Putamen (tissue), 1 donor: ENCODE measurements at places on chromosomes 12 and 14.

GRCh38 chr14:95481391-95482022 lies 34.9 kb downstream of the SYNE3 start:
- DNase-seq, result no peak

- DNase-seq, result no peak
These were observed 50.7 kb upstream of the PTPRR start for GRCh38 chr12:70971001-70971794.

DNA sequence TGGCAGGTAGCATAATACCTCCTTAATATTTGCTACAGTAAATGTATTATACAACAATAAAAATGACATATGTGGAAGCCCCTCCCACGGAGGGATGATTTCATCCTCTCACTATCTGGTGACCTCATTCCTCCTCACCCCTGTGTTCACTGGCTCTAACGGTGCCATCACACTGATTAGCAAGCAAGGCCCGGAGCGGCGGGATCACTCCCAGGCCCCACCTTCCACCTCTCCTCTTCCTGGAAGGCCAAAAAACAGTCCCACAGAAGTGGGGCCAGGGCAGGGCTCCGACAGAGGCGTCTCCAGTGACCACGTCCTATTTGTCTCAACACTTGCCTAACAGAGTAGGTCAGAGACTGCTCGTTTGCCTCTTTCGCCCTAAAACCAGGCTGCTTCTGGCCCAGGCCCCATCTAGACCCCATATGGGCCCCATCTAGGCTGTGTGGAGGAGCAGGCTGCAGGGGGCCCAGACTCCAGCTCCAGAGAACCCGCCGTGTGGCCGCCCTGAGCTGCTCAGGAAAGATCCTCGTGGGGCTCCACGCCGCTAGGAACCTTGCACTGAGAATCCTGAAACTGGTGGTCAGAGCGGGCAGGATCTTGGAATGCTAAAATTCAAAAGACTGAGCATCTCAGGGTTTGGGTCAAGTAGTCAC lies 3.7 kb downstream of the SELPLG start:
- no peak for DNase-seq

DNA sequence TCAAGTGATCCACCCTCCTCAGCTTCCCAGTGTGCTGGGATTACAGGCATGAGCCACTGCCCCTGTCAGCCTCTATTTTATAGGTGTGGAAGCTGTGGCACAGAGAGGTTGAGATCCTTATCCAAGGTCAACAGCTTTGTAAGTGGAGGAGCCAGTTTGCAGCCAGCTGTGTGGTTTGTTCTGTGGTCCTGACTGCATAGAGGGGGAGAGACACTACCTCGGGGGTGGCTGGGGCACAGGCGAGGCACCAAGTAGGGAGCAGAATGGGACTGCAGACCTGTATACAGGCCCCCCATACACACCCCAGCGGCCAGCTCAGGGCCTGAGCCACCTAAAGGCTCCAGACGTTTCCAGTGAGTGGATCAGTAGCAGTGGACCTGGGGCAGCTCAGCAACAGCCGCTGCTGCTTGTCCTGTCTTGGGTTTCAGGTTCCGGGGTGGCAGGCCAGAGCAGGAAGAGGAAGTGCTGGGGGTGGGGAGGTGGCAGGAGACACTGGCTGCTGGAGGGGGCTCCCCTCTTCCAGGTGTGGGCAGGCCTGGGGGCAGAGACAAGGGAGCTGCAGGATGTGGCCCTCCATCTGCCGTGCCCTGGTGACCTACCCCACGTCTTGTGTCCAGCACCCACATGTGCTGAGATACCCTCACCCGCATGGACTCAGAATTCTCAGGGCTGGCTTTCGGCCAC lies 11.0 kb downstream of the ORAI1 start:
- DNase-seq, result no peak

- no peak for DNase-seq
These were observed 1.2 kb upstream of the GOLGA5 start for GRCh38 chr14:92792885-92793284.

GRCh38 chr12:91274916-91275315 lies 92.3 kb upstream of the DCN start:
- DNase-seq, result peak; percentile 46

GRCh38 chr12:47557386-47557785 lies 148.4 kb downstream of the RPAP3 start:
- DNase-seq, result peak; percentile 68

- no peak for DNase-seq
These were observed 27.0 kb upstream of the EID3 start for GRCh38 chr12:104276273-104277131.

GRCh38 chr12:116210131-116210530 lies 67.4 kb downstream of the MED13L start:
- DNase-seq, result no peak

DNA sequence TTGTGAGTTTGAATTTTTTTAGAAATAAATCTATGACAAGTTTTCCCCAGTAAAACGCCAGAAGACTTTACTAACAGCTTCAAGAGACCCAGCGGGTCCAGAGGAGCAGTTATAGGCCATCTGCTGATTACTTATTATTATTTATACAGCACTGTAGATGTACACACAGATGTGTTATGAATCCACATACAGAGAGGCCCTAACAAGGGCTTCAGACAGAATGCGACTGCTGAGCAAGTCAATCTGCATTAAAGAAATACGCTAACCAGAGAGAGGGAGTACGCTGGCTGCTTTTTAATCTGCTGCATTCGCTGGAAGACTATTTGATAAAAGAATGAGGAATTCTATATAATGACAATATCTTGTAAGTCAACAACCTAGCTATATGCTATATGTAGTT lies 32.5 kb downstream of the ATF7 start:
- DNase-seq, result no peak

- DNase-seq, result no peak
These were observed 620 bp downstream of the YBX3 start for GRCh38 chr12:10722502-10722904.

DNA sequence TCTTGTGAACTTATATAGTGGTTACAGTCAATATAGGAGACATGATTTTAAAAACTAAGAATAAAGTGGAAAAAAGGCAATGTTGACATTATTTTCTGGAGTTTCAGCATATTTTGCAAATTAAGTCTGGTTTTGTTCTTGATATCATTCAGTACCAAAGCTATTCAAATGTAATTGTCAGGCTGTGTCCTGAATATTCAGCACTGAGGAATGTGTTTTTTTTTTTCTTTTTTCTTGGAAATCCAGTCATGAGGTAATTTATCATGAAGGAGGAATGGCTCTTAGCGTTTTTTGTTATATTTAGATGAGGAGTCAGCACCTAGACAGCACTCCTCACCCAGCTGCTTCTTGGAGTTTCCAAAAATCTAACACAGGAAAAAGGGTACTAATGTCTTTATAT lies 225.5 kb downstream of the CCDC91 start:
- no peak for DNase-seq

GRCh38 chr12:107571492-107571891 lies 114.1 kb upstream of the PWP1 start:
- no peak for DNase-seq

DNA sequence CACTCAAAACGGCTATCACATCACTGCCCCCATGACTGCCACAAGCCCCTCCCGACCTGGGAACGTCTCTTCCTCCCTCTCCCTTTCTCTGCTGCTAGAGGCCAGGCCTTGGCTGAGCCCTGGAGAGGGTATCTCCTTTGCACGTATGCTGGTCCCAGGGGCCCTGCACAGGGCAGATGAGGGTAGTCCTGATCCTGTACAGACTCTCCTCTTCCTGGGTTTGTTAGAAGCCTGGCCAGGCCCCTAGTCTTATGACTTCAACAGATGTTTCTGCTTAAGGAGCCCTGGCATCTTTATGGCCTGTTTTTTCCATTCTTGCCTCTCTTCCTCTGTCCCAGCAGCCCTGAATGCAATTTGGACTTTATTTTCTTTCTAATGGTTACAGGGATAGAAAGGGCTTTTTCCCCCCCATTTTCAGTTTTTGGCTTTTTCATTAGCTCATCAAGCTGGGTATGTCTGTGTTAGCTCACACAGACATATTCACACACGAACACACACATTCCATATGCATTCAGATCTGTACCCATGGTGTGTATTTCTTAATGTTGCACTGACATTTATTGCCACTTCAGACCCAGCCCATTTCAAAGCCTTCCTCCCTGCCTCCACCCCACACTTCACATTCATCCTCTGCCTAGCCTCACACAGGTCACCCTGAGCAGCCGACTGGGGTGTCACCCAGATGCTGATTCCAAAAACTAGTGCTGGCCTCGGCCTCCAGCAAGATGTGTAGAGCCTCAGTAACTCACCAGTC lies 203.2 kb downstream of the ZFP36L1 start:
- no peak for DNase-seq

GRCh38 chr12:122984612-122985337 lies 4.3 kb downstream of the ARL6IP4 start:
- no peak for DNase-seq

GRCh38 chr12:96108321-96108720 lies 72.9 kb upstream of the LTA4H start:
- peak; percentile 4 for DNase-seq

GRCh38 chr12:53234271-53234914 lies 2.4 kb upstream of the RARG start:
- no peak for DNase-seq

GRCh38 chr12:77685112-77685511 lies 145.6 kb upstream of the NAV3 start:
- DNase-seq, result peak; percentile 65

GRCh38 chr14:65268594-65268993 lies 143.9 kb upstream of the FUT8 start:
- no peak for DNase-seq

DNA sequence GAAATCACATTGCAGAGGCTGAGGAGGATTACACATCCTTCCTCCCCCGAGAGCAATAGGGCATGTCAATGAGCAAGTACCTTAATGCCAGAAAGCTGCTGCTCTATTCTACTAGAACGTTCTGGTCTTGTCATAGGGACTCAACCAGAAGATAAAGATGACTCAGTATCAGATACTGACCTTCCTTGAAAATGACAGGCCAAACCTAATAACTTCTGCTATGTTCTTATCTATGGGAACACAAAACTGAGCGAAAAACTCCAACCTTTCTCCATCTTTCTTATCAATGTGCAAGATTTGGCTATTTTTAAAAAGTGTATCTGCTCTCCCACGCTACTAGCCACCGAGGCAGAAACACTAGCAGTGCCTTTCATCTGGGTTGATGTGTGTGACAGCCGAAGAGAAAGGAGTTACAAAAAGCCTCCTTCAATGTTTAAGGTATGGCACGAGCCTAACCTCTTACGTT lies 5.5 kb downstream of the CCDC92 start:
- DNase-seq, result no peak

GRCh38 chr12:3698218-3698974 lies 54.5 kb downstream of the CRACR2A start:
- no peak for DNase-seq

- DNase-seq, result peak; percentile 28
These were observed 55.8 kb downstream of the SRRM4 start for GRCh38 chr12:119036878-119037825.

GRCh38 chr14:22781301-22781991 lies 15.0 kb downstream of the OXA1L start:
- no peak for DNase-seq

DNA sequence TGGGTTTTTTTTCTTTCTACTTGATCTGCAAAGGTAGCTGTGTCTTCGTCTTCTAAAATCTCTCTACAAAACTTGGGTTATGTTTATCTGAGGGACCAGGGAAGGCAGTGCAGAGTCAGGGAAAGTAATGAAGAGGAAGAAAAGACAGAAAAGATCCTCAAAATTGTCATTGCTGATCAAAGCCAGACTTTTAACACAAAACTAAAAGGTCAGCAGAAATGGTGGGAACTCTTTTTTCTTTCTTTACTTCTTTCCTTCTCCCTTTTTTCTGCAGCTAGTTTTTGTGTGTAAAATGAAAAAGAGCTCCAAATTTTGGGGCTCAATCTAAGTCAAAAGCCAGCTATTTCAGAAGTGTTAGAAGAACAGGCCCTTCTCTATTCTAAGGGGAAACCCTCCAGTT lies 11.9 kb downstream of the DPF3 start:
- DNase-seq, result no peak

DNA sequence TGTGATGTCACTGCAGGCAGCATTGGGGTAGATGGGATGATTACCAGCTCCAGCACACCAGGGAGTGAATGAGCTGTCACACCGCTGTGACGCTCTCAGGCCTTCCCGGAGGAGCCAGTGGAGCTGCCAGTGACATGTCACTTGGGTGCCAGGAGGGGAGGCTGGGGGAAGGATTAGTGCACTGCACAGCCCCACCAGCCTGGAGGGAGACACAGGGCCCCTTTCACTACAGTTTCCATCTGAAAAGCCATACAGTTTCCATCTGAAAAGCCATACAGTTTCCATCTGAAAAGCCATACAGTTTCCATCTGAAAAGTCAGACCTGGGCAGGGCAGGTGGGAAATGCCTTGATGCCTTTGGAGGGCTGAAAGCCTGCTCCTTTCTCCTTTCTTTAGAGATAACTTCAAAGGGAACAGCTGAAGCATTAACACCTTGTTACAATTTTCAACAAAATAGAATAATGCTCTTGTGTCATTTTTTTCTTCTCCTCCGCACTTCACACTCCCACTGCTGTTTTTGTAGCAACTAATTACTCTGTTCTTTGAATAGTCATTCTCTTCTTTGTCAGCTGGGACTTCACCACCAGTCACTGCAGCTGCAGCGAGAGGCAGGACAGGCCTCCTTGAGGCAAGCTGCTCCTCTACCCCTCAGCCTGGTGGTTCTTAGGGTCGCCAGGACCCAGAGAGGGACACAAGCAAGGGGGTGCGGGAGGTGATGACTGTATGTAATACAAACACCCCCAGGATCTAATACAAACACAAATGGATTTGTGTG lies 256.9 kb upstream of the RGS6 start:
- peak; percentile 65 for DNase-seq

DNA sequence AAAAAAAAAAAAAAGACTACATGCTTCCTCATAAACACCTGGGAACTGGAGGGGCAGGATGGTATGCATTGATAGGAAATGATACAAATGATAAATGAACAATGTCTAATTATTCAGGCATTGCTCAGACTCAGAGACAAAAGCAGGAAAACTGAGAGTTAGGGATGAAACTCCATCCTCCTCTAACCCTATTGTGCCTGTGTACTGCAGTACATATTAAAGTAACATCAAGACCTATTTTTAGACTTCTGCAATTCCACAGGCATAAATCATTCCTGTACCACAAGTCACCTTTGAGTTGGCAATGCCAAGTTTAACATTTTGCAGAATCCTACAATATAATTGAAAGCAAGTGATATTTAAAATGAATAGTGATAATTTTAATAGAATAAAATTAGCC lies 156.5 kb upstream of the USP15 start:
- no peak for DNase-seq

DNA sequence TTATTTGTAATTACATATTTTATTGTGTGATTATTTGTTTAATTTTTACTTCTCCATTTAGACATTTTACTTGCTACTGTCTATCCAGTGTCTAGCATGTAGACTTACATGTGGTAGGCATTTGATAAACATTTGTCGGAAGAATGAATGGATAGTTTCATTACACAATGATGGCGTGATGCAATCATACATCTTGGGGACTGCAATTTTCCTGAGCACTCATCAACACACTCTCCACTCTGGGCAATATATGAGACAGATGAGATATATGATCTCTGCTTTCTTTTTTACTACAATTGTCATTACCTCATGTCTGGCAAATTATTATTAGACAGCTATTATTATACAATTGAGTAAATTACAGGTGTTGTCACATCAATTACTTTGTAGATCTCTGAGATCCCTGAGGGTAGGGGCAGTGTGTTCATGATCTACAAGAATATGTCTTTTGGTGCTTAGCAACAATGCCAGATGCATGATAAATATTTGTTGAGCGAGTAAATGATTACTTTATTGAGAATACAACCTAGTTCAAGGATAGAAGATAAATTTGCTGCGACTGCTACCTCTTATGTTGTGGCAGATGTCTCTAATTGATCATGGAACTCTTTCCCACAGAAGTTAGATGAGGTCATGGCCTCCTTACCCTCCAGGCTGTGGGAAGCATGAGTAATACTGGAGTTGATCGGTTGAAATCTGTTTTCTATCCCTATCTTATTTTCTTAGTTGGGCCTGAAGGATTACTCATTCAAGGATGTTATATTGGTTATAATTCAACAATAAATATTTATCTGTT lies 416.0 kb downstream of the LRIG3 start:
- no peak for DNase-seq
